ENCODE measurements at places on chromosomes 2 and 18.
A peak's percentile ranks its signal among the peaks of the same experiment; 100 is the strongest.

DNA sequence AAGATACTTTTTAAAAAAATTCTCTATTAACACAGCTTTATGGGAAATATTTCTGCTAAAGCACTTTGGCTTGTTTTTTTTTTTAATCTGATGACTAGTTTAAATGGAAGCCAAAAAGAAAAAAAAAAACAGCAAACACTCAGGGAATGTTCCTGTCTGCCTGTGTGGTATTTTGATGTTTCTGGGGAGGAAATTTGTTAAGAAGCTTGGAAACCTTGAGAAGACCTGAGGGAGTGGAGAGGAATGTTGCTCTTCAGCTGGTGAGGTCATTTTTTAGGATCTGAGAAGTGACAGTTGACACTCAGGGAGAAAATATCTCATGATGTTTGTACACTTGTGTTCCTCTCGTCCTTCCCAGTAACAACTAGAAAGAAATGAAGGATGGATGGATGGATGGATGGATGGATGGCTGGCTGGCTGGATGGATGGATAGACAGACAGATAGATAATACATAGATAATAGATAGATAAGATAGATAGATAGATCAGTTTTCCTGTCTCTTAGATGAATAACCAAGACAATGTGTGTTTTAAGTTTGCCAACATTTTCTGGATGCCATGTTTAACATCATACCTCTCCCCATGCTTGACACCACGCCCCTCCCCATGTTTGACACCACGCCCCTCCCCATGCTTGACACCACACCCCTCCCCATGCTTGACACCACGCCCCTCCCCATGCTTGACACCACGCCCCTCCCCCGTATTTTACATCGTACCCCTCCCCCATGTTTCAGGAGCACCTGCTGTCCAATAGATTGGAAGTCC is 84.8 kb downstream of the CTIF start:
- no peak for DNase-seq

- DNase-seq = peak; percentile 45
Measured at GRCh38 chr18:31100436-31101182, 1.6 kb downstream of the DSC2 start.

GRCh38 chr2:240301256-240301795 is 134.1 kb upstream of the GPC1 start:
- DNase-seq = no peak

GRCh38 chr2:191202209-191202721 is 42.9 kb upstream of the MYO1B start:
- no peak for DNase-seq

GRCh38 chr2:157441072-157441454 is 2.8 kb downstream of the CYTIP start:
- no peak for DNase-seq

- no peak for DNase-seq
Measured at GRCh38 chr2:46309052-46309953, 12.1 kb downstream of the EPAS1 start.

DNA sequence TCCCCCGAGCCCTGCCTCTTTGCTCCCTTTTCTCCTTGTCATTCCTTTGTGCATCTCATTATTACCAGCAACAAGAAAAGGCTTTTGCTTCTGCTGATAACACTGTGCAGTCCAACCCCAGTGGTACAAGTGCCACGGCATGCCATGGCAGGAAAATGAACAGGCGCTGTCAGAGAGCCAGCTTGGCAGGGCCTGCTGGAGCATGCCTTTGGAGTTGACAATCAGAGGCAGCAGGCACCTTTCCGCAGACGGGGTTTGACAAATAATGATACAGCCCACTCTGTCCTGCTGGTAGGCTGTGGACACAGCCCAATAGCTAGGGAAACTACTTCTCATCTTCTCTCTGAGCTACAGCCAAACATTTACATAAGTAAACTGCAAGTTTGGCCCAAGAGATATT is 243.9 kb upstream of the LRRTM1 start:
- DNase-seq = no peak

- DNase-seq = no peak
Measured at GRCh38 chr2:232541195-232541960, 1.9 kb downstream of the CHRNG start.

- peak; percentile 82 for DNase-seq
Measured at GRCh38 chr2:218961651-218962570, 2.4 kb downstream of the CDK5R2 start.

DNA sequence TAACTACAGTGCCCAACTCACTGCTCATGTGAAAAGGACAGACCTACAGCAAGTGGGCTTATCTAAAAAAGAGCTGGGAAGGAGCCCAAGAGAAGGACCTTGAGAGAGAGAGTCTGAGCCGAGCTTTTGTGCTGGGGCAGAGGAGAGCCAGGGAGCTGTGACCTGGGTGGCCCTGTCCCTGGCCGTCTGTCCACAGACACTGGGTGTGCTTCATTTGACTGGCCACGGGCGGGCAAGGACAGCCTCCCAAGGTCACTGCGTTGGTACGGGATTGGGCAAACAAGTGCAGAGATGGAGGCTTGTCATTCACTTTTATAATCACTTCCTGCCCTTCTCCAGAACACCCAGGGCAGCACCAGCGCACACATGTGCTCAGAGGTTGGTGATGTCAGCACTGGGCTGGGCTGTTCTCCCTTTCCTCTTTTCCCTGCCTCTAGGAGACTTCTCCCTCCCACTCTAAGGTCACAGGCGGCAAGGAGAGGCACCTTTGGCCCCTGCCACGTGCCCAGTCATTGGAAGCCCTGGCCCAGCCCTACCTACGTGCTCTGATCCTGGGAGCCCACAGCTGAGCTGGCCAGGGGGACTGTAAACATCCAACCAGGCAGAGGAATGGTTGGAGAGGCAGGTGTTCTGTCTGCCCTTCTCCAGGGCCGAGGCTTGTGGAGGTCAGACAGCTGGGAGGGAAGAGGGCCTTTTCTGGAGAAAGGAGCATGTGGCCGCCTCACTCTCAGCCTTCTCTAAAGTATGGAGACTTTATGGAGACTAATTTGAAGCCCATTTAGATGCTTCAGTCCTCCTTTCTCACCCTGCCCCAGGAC is 6.4 kb upstream of the PSD4 start:
- peak; percentile 99 for DNase-seq

GRCh38 chr2:70607121-70607561 is 53.5 kb upstream of the TGFA start:
- no peak for DNase-seq

DNA sequence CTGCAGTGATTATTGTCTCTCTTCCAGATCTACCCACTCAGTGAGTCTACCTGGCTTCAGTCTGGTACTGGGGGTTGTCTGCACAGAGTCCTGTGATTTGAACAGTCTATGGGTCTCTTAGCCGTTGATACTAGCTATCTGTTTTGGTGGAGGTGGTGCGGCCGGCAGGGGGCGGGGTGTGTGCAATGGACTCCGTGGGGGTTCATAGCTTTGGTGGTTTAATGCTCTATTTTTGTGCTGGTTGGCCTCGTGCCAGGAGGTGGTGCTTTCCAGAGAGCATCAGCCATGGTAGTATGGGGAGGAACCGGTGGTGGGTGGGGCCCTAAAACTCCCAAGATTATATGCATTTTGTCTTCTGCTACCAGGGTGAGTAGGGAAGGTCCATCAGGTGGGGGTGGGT is 1120.1 kb upstream of the FAM98A start:
- DNase-seq = no peak

Measured in DMS53 (cell line).